Vagina (tissue), 2 donors: ENCODE measurements at places on chromosomes 2 and 18.

DNA sequence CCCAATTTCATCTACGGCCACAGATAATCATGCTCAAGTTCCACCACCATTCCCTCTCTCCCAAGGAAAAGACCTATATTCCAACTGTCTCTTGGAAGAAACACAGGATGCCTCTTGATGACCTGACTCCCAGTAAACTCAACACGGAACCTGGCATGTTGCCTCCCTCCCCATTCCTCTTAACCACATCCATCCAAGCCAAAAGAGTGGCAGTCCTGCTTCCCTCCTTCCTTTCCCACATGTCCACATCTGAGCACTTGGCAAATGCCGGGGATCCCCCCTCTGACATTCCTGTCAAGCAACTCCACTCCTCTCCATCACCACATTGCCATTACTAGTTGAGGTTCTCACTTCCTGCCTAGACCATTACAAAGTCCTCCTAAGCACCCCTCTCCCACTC is 49.4 kb downstream of the PID1 start:
- no peak for DNase-seq

DNA sequence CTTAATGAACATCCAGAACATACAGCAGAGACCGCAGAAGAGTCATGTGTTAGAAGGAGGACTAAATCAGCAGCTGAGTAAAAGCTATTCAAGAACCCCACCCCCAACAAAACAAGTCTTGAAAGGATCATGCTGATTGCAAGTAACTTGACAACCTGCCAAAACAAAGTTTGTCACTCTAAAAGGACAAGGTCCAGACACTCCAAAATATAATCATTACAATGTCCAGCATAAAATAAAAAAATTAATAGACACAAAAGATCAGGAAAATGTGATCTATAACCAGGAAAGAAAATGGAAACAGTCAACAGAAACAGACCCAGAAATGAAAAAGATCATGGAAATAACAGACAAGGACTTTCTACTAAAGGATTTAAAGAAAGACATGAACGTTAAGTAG is 28.5 kb downstream of the CCDC88A start:
- no peak for DNase-seq

- no peak for DNase-seq
Measured at GRCh38 chr18:3466872-3467271, 16.9 kb downstream of the TGIF1 start.

- no peak for DNase-seq
Measured at GRCh38 chr2:31110431-31110830, 27.8 kb downstream of the GALNT14 start.

- no peak for DNase-seq
Measured at GRCh38 chr2:19109518-19109917, 248.9 kb downstream of the OSR1 start.

- no peak for DNase-seq
Measured at GRCh38 chr2:231890896-231891513, 35.2 kb downstream of the NPPC start.

- DNase-seq = no peak
Measured at GRCh38 chr2:177265824-177266817, 1.6 kb upstream of the NFE2L2 start.

- DNase-seq = no peak
Measured at GRCh38 chr2:24261441-24261840, 86.6 kb downstream of the FAM228A start.

DNA sequence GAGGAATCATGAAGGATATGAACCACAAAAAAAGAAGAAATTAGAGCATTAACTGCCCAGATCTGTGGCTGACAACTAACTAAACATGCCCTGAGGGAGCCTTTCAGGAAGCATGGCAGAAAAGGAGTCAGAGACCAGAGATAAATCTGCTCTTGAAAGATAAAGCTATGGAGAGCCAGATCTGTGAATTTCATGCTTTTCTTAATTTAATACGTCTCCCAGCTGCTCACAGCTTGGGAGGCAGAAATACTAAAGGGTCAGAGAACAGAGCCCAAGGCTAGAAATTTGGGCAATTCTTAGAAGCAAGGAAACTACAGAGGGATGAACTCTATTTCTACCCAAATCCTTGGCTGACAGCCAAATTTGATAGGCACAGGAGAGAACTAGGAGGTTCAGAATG is 223.0 kb upstream of the DPP10 start:
- no peak for DNase-seq

DNA sequence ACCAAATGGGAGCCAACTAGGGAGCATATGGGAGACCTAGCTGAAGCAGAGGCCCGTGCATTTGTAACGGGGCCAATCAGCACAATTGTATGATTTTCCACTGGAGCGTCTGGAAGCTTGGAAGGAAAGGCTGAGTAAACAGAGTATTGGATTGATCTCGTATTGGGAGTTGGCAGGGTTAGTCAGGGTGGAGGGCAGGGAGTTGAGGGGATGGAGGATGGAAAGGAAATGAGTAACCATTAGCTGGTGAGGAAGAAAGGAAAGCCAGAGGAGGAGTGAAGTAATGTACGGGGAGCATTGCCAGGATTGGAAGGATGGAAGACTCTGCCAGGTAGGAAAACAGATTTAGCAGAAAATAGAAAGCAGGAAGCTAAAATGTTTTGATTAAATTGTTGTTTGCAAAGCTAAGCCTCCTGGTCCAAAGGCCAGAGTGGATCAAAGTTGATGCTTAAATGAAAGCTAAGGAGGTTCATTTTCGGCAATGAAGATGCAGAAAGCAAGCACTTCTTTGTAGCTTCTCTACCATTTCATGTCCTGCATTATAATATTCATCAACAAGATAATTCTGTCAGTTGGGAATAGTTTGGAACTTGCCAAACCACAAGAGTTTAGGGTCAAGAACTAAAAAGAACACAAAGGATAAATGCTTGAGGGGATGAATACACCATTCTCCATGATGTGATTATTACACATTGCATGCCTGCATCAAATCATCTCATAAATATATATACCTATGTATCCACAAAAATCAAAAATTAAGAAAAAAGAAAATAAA is 75.6 kb upstream of the TTN start:
- no peak for DNase-seq

GRCh38 chr18:44735096-44735495 is 54.4 kb downstream of the SETBP1 start:
- DNase-seq = no peak

- no peak for DNase-seq
Measured at GRCh38 chr2:147275943-147276342, 568.9 kb upstream of the ACVR2A start.

DNA sequence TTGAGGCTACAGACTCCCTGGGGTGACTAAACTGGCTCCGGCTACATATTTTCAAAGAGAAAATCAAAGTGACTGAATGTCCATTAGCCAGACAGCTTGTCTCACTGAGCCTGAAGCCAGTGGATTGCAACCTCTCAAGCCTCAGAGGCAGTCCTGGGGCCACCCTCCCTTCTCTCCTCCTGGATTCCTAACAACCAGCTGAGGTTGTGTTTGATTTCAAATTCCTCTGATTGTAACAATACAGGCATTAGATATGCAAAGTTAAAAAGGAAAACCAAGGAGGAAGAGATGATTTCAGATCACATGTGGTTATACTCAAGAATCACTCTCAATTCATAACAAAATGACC is 101.0 kb upstream of the LMAN1 start:
- no peak for DNase-seq

GRCh38 chr18:51134721-51135120 is 62.8 kb downstream of the MEX3C start:
- no peak for DNase-seq

GRCh38 chr2:100272841-100273329 is 49.4 kb downstream of the LONRF2 start:
- no peak for DNase-seq

DNA sequence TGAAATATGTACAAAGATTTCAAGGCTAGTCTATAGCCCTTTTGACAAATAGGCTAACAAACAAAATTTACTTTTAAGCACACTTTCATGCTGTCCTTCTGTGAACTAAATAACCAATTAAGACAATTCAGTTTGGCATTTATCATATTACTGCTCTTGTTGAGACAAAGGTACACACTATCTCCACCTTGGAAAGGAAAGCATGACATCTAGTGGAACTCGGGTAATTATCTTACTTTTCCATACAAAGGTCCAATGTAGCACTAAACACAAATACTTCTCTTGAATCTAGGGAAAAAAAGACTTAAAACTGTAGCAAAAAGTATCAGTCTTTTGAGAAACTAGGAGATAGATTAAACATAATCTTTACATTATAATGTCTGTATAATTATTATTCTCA is 125.0 kb upstream of the CD226 start:
- no peak for DNase-seq

GRCh38 chr18:46497129-46497528 is 159.9 kb downstream of the LOXHD1 start:
- no peak for DNase-seq

DNA sequence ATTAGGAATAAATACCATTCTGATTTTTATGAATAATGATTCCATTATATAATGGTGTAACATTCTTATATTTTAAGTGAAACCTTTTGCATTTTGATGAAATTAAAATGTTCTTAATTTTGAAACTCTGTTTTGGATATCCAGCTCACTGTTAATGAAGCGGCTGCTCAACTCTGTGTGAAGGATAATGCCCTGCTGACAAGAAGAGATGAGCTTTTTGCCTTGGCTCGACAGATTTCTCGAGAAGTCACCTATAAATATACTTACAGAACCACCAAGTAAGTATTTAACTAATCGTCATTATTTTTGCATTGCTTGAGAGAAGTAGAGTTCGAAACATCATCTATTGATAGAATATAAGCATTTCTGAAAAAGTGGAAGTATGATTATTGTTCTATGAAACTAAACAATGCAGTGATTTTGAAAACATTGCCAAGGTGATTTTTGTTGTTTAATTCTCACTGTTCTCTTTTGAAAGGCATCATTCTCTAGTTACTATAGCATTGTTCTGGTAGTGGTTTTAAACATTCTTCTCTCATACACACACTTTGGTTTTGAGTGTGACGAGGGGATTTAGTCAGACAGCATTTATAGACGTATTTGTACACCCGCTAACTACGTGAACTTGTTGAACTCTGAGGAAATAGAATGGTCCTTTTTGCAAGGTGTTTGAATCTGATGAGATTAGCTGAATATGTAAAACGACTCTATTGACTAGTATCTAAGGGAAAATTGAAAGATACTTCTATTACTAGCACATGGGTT is 21.5 kb downstream of the NAB1 start:
- DNase-seq = no peak

GRCh38 chr2:86622519-86623042 is 1.1 kb downstream of the RNF103 start:
- no peak for DNase-seq

GRCh38 chr2:10481055-10481665 is 33.0 kb upstream of the ODC1 start:
- no peak for DNase-seq

DNA sequence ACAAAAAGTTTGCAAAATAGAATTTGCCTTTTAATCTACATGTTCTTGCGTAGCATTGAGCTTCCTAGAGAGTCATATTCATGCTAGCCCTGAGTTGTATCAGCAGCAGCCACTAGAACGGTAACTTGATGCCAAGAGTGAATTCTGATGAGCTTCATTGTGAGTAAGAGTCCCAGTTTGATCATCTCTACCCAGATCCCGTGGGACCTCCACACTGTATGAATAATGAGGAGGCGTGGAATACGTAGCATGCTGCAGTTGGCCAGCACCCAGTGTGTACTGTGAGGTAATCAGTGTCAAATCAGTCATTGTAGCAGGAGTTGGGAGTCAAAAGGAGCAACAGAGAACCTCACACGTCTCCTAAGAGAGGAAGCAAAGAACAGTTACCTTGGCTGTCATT is 197.9 kb downstream of the NEDD4L start:
- DNase-seq = no peak

GRCh38 chr18:8561123-8561910 is 47.9 kb upstream of the RAB12 start:
- no peak for DNase-seq

DNA sequence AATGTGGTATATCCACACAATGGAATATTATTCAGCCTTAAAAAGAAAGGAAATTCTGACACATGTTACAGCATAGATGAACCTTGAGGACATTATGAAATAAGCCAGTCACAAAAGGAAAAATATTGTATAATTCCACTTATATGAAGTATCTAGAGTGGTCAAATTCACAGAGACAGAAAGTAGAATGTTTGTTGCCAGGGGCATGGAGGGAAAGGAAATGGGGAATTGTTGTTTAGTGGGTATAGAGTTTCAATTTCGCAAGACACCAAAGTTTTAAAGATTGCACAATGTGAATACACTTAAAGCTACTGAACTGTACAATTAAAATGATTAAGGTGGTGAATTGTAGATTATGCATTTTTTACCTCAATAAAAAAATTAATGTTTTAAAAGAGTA is 92.9 kb downstream of the TXNL1 start:
- DNase-seq = no peak

- DNase-seq = no peak
Measured at GRCh38 chr18:9825571-9826073, 60.2 kb upstream of the TXNDC2 start.

GRCh38 chr2:80329491-80329890 is 24.9 kb upstream of the LRRTM1 start:
- no peak for DNase-seq

DNA sequence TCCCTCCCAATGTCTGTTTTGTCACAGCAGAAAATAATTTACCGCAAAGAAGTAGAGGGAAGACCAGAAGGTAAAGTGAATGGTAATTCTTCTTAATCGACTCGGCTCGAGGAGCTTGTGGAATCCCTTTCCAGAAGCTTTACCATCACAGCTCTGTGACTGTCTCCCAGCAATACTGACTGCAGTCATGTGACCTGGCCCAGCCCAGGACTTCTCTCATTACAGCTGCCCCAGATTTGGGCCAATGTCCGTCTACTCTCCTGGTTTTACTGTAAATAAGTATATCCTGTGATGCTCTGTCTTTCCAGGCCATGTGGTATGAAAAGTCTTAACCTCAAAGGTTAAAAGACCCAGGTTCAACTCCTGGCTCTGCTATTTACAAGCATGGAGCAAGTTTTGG is 18.9 kb upstream of the ELOA2 start:
- no peak for DNase-seq

DNA sequence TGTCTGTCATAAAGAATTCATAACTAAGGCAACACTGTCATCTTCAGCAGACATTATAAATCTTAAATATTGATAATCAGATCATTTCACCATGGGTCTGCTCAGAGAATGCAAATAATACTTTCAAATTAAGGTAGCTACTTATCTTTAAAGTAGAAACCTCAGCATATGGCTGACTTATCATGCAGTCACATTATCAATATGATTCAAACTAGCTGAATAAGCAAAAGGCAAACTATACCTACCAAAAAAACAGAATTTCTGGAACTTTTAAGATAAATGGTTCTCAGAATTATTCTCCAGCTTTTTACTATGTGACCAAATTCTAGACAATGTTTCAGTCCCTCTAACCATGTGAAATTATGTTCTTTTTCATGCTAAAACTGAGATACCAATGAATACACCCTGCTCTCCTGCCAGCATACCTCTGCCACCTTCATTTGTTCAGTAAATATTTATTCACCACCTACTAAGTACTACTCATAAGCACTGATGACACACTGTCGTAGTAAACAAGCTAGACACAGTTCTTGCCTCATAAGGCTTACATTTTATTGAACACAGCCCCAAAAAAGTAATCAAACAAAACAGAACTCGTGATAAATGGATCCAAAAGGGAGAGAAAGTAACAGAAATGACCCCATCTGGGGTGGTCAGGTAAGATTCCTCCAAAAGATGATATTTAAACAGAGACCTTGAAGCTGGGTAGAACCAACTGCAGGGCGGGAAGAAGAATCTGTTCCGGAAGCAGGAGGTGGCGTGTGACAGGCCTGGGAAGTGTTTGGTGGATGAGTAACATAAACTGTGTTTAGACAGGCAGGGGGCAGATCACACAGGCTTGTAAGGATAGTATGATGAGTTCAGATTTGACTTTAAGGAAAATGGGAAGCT is 17.7 kb downstream of the SPIRE1 start:
- DNase-seq = no peak

- DNase-seq = no peak
Measured at GRCh38 chr2:237860273-237860935, 981 bp downstream of the RAMP1 start.
